ENCODE measurements at places on chromosomes 12 and 14. TPM values are rescaled to one million over a fixed set of nuclear protein-coding genes. Genes with fewer than 3 reads are reported as not detected.

Gene FAM177A1
- total RNA-seq = 48.2 TPM

GRCh38 chr14:36067428-36068187 lies 108.9 kb downstream of the PTCSC3 start:
- DNase-seq = no peak

DNA sequence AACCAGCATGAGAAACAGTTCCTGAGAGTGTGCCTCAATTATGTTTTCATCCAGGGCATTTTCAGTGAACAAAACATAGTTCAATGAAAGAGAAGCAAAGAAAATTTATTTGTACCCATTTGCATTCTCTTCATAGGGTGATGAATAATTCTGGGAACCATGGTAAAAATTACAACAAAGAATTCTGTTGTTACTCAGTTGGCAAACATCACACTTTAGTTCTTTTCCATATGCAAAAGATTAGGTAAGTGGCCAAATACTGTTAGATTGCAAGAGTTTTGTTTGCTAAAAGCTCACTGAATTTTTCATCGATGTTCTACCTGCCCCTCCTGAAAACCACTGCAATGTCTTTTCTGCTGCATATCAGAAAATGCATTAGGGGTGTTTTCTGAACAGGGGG lies 132.4 kb upstream of the RGS6 start:
- no peak for DNase-seq

Gene GRIP1
- 0.13 TPM for total RNA-seq

DNA sequence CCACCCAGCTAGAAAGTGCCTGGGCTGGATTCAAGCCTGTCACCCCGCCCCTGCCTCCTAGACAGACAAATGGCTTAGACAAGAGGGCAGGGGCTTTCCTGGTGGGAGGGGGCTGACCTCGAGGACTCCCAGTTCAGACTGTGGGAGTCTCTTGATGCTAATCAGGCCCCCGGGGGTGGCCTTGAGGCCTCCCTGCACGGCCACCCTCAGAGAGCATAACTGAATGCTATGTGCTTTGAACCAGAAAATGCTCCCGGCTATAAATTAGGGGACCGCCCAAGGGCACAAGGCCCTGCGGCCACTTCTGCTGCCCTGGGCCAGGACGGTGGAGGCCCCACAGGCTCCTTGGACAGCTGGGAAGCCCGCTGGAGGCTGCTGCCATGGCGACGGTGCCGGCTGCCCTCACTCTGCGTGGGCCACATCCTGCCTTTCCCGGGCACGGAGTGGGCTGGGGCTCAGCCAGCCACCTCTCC lies 111.0 kb upstream of the NCOR2 start:
- no peak for DNase-seq

Data from left lobe of liver (tissue), 2 donors.